Mesothelial cell of epicardium (in vitro differentiated cells): ENCODE measurements at places on chromosomes 6 and 20. TPM values are rescaled to one million over a fixed set of nuclear protein-coding genes. Genes with fewer than 3 reads are reported as not detected.
A peak's percentile ranks its signal among the peaks of the same experiment; 100 is the strongest.

OPRM1 gene
- not detected in 3 replicates for total RNA-seq

DNA sequence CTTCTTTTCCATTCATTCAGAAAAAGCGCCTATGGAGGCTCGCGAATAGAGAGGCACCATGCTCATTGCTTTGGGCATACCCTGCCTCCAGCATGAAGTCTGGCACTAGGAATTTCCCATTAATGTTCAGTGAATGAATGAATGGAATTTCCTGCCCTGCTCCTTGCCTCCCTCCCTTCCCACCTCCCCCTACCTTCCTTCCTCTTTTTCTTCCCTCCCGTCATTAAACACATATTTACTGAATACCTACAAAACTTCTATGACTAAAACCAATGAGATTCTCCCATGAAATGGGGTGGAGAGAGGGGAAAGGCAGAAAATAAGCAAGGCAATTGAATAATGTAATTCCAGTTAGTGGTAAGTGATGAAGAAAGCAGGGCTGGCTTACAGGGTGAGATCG is 213.8 kb upstream of the AGPAT4 start:
- DNase-seq, result no peak

DNA sequence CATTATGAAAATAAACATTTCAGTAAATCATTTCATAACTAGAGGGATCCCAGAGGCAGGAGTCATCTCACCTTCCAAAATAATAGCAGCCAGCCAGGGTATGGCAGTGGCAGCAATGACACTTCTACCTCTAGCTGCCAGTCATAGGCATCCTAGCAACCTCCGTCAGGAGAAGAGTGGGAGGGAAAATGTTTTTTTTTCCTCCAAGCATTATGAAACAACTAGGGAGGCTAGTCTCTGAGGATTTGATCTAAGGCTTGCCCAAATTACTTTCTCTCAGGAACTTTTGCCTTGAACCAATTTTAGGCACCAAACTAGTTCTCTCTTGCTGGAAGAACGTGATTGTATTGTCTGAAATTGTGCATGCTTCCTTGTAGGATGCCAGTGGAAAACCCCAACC is 208.7 kb upstream of the PREP start:
- no peak for DNase-seq

GRCh38 chr6:67031451-67031850 is 1324.4 kb upstream of the EYS start:
- DNase-seq, result no peak

DNA sequence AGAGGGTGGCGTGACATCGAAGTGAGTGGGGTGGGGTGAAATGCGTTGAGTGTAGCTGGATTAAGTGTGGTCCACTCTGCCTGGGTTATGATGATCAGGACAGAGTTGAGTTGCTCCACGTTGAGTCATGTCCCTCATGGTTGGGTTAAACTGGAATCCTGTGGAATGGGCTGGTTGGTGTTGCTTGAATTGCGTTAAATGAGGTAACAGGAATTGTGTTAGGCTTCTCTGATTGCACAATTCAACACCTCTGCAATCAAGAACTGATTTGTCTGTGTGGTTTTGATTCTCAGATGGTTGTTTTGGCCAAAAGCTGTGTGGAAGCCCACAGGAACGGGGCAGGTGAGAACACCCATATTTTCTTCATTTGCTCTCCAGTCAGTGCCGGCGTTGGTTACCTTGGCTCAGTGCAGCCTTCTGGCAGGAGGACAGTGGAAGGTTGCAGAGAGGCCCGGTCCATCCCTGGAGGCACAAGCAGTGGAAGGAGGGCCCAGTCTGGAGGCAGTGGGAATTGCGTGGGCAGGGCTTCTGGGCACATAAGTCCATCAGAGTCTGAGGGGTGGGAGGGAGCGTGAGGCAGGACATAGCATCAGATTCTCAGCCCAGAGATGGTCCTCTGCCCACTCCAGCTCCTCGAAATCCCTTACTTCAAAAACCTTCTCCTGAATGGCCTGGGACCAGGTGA is 11.6 kb downstream of the NOTCH4 start:
- DNase-seq, result no peak

PAK5 gene
- 0.36 to 0.54 TPM (median 0.42 TPM) in 3 replicates for total RNA-seq

EDN3 gene
- 17.4 to 19.0 TPM (median 17.6 TPM) in 3 replicates for total RNA-seq

GRCh38 chr6:89792881-89793280 is 26.7 kb downstream of the MDN1 start:
- no peak for DNase-seq

DNA sequence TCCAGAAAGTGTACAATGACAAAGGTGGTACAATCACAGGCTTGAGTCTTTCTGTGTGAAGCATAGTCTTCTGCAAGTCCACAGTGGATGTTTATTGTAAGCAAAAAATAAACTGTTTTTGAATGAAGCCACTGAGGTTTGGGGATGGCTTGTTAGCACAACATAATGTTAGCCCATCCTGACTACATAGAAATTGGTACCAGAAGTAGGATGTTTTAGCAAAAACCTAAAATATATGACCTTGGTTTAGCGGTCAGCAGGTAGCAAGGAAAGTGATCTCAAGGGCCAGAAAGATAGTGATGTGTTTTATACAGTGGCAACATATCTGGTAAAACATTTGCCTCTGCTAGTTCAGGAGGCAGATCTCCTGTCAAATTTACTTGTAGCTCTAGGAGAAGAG is 15.8 kb downstream of the PLAGL1 start:
- DNase-seq, result no peak

MYT1 gene
- total RNA-seq, result 0.16 to 0.34 TPM (median 0.20 TPM) in 3 replicates

- peak; percentile 47 for DNase-seq
These were observed 420 bp upstream of the BTN2A1 start for GRCh38 chr6:26457264-26457805.

GRCh38 chr6:53813096-53813495 is 18.3 kb downstream of the LRRC1 start:
- DNase-seq, result no peak

DNA sequence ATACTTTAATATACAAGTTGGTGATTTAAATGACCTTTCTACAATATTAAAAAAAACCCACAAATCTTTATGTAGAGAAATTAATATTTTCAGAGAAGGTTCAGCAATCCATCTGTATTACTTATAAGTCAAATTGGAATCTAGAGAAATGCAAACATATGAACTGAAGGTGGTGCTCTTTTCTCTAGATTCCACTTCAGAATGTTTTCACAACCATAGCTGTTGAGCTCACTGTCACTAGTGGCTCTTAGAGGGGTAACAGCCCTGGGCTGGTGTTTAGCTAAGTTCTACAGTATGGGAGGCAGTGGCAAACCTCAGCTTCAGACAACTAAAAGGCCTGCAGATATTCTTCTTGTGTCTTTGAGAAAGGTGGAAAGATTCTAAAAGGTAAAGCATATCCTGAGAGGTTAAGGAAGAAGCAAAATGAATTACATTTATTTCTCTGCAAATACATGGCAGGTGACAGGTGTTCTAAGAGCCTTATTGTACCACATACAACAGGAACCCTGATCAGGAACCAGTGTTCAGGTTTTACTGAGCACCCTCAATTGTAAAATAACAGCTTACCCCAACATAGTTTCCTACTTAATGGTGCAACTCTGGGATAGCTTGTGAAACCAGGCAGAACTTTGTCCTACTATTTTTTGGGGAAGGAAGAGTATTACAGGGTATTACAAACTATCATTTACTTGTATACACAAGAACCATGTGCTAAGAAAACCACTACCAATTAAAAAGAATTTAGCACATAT is 56.6 kb upstream of the SAMHD1 start:
- no peak for DNase-seq

MARCKS gene
- total RNA-seq, result 174 to 179 TPM (median 174 TPM) in 3 replicates

MLN gene
- total RNA-seq, result not detected in 3 replicates

GRCh38 chr20:59163631-59164530 is at the start of gene ZNF831:
Gene ZNF831 (plus strand): TSS chr20:59163821. CDS start chr20:59191020, 27,199 bp downstream.
- no peak for DNase-seq

DNA sequence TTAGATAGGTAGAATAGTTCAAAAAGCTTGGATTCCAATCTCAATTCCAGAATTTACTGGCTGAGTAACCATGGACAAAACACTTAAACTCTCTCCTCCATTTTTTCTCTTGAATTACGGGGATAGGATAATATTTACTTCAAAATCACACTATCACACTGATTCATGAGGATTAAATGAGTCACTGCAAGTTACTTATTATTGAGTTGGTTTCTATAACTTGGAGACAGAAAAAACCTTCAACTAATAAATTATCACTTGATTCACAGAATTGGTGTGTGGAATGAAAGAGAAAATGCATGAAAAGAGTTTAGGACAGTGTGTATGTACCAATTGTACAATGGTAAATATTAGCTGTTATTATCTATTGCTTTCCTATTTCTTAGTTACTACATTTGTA is 585.2 kb downstream of the PHF3 start:
- no peak for DNase-seq

NRSN1 gene
- total RNA-seq, result 1.1 to 1.4 TPM (median 1.2 TPM) in 3 replicates

DNA sequence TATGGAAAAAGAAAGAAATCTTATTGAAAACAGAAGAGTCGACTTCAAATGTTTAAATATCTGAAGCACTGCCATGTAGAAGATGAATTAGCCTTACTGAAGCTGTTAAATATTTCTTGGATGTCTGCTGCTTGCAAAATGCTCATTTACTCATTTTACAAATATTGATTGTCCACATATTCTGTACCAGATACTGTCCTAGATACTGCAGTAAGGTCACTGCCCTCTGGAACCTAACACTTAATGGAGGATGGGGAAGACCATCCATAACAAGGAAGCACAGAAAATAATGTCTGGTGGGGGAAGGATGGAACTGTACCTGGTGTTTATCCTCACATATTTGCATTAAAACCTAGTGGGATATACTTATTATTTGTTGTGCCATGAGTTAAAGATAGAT is 99.0 kb downstream of the RCAN2 start:
- DNase-seq, result no peak

DNA sequence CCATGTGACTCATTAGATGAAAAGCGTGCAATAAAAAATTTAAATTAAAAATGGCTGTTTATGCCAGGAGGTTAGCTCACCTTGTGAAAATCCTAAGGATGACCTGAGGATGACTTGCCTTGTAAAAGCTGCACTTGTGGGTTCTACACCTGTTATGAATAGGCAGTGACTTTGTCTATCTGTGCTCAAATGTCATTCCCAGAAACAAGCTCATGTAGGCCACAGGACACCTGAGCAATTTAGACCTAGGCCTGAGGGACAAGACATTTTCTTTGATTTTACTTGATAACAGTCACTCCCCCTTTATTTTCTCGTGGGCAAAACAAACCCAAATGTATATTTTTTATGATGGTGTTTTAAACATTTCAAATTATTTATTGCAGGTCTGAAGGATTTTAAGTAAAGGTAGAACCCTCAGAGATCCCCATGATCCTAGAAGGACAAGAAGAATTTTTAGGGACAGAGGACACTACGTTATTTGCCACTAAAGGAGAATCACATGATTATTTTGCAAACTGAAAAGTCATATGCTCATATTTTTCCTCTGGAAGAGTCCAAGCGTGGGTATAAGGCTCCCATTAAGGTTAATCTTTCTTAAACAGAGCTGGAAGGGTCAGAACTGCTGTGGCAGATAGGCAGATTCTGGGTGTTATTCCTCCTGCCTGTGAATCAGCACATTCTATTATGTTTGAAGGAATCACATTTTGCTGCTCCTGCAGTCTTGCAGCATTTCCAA is 277.5 kb upstream of the MAN1A1 start:
- no peak for DNase-seq

DNA sequence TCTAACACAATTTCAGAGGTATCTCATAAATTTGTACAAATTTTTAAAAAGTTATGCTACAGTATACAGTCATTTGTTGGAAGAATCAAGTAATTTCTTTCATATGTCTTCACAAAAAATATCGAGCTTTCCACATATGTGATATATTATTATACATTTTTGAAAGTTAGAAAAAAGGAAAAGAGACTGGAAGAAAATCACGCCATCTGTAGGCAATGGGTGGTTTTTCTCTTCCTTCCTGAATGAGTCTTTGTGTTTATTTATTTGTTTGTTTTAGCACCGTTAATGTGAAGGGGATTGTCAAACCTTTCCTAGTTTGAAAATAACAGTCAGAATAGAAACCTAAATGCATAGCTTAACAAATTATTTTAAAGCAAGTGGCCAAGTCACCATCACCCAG is 130.6 kb downstream of the SYNDIG1 start:
- DNase-seq, result no peak

DNA sequence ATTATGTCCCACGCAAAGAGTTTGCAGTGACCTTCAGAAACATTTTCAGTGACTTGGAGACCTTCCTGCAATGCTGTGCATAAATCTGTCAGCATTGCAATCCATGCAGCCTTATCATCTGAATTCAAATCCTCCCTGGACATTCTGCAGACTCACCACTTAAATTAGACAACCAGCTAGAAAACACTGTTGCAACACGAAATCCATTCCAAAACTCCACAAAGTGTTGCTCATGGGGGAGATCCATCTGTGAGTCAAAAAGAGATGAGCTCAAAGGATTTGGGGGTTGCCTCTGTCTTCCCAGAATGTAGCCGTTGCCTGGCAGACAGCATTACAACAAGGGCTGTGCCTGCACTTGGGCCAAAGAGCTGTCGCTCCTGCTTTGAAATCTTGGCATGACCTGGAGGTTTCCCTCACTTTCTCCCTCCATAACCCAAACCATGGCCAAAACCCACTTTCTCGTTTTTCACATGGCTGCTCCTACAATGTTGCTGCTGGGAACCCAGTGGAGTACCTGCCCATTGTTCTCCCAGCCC is 163.5 kb upstream of the CDYL start:
- no peak for DNase-seq

GRCh38 chr20:16072220-16072619 is 501.0 kb downstream of the KIF16B start:
- no peak for DNase-seq

DNA sequence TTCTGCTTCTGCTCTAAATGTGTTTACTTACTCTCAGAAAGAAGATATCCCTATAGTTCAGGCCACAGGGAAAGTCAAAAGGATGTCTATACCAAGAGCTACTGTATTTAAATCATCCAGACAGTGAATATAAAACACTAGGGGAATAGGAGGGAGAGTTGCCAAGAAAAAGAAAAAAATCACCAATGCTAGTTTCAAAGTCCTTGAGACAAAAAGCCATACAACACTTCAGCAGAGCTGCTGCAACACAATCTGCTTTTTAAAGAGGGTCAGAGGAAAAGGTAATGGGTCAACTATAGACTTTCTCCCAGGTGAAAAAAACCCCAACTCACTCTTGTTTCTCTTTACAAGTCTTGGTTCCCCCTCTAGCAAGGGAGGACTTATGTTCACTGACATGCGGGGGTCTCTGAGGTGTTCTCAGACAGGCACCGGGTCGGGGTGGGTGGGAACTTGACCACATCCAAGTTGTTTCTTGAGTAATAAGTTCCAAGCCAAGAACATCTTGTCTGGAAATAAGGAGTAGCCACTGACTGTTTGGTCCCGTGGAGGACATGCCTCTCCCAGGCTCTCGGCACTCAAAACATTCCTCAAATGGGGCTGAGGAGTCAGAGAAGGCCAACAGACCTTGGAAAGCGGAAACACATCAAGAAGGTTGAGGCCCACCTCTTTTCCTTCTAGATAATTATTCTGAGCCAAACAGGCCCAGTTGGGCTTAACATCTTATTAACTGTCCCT is 47.7 kb downstream of the GJA10 start:
- DNase-seq, result no peak

CHRNA4 gene
- total RNA-seq, result 0.11 to 0.63 TPM (median 0.43 TPM) in 3 replicates

BNIP5 gene
- total RNA-seq, result 0.09 TPM in 1 of 3 replicates, not detected in the others
